Fibroblast of skin of left biceps (primary cell): ENCODE measurements at places on chromosomes 1 and 21.

DNA sequence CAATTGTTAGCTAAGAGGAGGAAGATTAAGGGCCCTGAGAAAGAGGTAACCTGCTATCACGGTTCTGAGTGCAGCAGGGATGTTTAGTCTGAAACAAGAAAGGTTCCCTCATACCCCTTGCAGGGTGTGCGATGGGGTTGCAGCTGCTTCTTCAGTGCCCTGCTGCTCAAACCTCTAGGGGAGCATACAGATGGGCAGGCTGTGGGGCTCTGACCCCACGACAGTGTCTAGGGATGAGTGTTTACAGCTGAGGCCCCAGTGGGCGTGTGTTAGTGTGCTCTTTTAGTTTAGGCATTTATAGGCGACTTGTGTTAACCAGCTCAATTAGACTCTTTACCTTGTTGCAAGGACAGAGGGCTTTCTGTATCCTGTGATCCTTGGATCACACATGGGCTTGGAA lies 41.3 kb upstream of the PLA2G5 start:
- DNase-seq: no peak

- DNase-seq: no peak
Observed at GRCh38 chr1:45619149-45619921, 4.5 kb downstream of the CCDC17 start.

DNA sequence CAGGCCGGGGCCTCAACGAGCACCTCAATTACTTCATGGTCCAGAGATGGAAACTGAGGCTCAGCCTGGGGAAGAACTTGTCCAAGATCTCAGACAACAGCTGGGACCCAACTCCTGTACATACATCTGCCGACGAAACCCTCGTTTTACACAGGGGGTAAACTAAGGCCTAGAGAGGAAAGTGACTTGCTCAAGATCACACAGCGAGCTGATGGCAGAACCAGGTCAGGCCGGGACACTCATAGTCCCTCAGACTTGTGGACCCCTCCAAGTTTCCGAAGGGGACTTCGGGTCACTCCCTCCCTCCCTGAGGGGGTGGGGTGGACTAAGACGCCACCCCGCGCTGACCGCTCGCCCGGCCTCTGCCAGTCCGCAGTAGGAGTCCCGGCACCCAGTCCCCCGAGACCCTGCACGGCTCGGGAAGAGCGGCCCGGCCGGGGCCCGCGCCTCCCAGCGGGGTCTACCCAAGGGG lies 430 bp downstream of the WASF2 start:
- DNase-seq: no peak

GRCh38 chr1:87644579-87645190 lies 316.0 kb downstream of the LMO4 start:
- peak; percentile 19 for DNase-seq

DNA sequence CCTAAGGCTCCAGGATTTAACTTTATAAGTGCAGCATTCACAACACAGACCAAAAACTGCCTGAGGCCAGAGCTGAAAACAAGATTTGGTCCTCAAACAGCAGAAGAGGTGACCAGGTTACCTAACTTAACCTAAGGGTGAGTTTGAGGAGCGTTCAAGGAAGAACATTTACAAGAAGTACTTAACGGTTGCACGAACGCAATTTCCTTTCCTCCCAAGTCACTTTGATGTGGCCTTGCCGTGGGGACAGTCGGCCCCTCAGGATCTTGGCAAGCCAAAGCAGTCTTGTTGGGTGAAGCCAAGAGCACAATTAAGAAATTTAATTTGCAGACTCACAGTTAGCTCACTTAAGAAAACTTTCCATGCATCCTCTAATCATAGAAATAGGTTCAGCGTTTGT lies 202.6 kb upstream of the COA6 start:
- DNase-seq: no peak

GRCh38 chr1:159960721-159961381 lies 6.8 kb upstream of the SLAMF9 start:
- peak; percentile 78 for DNase-seq

GRCh38 chr1:39852214-39852791 lies 31.0 kb downstream of the TRIT1 start:
- no peak for DNase-seq

DNA sequence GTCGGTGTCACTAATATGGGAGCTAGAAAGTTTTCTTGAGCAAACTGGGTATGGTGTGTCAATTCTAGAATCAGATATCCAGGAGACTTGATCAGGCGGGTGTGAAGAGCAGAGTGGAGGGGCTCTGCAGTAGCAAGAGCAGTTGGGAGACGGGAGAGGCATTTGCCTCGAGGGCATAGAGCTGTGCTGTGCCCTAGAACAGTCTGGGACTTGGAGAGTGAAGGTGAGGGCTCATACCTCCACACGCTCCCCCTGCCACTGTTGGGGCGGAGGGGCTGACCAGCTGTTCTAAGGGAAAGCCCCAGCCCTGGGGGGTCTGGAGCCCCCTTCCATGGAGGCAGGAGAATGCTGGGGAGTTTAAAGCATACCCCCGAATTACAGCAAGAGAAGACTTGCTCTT lies 33.8 kb downstream of the SIM2 start:
- DNase-seq: no peak

- DNase-seq: no peak
Observed at GRCh38 chr1:223339861-223340260, 24.1 kb downstream of the SUSD4 start.

DNA sequence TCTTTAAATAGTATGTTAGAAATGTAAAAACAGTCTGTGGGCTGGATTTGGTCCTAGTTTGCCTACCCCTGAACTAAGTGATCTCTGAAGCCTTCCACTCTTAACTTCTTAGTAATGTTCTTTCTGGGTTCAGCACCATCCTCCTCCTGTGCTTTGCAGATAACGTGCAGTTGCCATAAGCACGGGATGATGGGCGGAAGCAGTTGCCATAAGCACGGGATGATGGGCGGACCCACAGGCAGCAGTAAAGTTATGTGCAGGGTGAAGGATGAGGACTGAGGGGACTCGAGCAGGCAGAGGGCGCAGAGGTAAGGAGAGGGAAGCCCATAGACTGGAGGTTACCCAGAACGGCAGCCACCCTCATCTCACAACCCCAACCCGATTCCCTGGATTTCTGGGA lies 25.6 kb downstream of the GPA33 start:
- no peak for DNase-seq

DNA sequence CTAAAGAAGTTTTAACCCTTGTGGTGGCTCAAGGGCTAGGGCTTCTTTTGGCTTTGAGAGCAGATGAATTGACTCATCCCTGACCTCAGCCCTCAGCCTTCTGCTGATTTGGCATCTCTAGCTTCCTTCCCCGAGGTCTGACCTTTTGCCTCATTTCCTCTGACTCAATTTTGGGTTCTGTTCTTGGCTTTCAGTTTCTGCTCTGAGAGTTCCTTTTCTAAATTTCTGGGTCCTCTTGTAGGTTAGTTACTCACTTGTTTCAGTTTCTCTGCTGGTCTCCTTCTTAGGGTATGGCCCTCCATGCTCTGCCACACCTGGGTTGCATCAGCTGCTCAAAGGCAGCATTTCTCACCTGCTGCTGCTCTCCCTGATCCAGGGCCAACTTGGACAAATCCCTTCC lies 19.4 kb downstream of the PDE4B start:
- DNase-seq: peak; percentile 26

DNA sequence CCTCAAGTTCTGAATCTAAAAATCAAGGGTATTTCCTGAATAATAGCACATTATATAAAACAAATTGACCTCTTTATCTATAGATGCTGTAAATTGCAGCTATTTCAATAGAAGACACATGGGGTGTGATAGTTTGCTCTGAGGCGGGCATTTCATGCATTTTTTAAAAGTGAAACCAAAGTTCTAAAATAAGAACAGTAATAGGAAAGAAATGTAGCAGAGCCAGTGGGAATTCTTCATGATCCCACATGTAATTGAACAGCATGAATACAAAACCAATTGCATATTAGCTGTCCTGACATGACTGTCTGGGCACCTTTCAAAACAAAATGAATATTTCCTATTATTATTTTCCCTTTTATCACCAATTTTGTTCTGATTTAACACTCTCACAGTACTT lies 85.0 kb downstream of the RGS21 start:
- peak; percentile 42 for DNase-seq

GRCh38 chr1:6391951-6392808 lies 1.4 kb downstream of the ACOT7 start:
- DNase-seq: no peak

DNA sequence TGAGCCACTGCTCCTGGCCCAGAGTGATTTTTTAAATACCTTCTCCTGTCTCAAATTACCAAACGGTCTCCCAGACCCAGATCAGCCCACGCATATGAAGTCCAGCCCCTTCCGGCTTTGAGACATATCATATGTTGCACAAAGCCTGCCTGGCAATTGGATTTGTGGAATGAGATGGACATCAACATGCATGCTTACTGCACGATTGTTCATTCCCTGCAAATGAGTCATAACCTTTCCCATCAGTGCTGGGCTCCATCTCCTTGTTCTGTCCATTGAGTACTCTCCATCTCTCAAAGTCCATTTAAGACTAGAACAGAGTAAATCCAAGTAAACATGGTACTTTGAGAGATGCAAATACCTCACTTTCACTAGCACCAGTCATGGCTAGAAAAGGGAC lies 612.2 kb upstream of the USP24 start:
- DNase-seq: peak; percentile 93

- peak; percentile 70 for DNase-seq
Observed at GRCh38 chr1:184801503-184801902, 46.8 kb upstream of the EDEM3 start.

- no peak for DNase-seq
Observed at GRCh38 chr1:87754139-87754538, 425.5 kb downstream of the LMO4 start.

- peak; percentile 88 for DNase-seq
Observed at GRCh38 chr1:186498695-186499389, 37.9 kb upstream of the PDC start.

DNA sequence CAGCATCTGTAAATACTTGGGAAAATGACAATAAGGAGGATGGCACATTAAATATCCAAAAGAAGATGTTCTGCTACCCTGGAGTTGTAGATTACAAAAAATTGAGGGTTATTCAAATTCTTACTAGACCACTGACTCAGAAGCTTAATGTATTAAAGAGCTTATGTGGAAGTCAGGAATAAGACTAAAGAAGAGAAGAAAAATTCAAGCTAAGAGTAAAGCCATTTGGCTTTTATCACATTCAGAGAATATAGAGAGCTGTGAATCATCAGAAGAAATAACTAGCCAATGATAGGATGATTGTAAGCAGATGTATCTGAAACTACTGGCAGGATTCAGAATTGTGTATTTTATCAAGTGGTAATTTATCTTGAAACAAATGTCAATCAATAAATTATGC lies 237.0 kb downstream of the TBX15 start:
- peak; percentile 30 for DNase-seq

DNA sequence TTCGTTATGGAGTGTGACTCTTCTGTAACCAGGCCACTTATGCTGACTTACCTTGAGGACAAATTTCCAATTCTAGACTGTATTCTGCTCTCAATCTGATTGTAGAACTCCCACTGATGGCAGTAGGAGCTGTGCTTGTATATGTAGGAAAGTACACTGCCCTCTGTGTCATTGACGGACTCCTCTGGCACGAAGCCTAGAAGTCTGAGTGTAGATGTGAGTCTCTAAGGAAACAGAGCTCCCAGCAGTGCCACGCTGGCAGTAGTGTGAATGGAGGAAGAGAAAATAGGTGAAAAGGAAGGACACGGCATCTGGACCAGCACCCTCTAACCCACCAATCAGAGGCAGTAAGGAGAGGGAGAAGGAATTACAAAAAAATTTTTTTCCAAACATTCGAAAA lies 130.4 kb upstream of the ADGRL2 start:
- DNase-seq: peak; percentile 67

DNA sequence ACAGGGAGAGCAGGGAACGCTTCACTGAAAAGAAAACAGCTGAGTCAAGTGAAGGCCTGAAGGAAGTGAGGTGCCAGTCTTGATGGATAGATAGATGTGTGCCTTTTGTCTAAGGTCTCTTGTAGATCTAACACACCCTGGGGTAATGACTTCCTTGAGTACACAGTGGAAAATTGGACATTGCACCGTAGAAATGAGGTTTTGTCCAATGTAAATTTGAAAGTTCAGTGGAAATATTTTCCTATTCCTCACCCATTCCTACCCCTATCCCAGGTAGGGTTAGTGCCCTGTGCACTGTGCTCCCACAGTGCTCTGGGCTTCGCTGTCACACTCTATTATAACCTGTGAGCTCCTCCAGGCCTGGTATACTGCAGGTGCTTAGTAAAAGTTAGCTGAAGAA lies 24.3 kb downstream of the ZMYND12 start:
- DNase-seq: no peak

- DNase-seq: no peak
Observed at GRCh38 chr1:181061487-181061886, 27.0 kb upstream of the IER5 start.

DNA sequence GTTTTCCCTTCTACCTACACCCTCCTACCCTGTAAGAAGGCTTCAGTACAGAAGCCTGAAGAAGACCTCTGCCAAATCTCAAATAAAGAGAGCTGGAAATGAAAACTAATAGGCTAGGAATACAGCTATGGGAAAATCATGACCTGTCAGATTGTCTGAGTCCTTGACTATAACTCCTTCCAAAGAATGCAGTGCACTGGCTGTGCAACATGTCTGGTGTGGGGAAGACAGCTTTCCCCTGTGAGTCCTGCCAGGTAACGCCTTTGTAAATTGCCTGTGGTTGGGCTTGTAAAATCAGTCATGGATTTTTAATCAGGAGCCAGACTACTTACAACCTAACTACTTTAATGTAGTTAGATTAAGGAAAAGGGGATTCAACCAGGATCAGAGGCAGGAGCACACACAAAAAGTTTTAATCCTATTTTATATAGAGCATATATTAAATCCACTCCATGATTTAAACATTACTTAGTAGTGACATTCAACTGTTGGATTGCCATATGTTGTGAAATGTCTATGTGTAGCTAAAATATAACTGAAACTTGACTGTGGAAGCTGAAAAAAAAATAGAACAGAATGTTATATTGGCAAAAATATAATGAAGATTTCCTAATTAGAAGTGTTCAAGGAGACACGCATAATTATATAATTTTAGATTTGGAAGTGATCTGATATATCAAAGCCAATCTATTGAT lies 1667.8 kb downstream of the KCNT2 start:
- DNase-seq: no peak

DNA sequence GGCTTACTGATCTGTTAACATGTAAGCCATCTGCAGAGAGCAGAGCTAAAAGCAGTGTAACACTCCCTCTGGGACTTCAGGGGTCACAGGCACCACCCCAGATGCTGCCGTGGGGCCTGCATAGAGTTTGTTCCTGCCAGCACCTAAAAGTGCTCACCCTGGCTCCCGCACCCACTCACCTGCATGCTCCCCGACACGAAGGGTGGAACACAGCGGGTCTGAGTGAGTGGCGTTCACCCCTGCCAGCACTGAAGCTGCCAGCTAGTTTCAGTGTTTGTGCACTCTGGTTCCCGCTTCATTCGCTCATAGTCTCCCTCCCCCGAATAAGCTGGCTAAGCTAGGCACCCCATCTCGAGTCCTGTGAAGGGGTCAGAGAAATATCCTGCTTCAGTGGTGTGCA lies 1681.0 kb downstream of the NCAM2 start:
- DNase-seq: no peak

- DNase-seq: no peak
Observed at GRCh38 chr1:207970329-207971233, 59.7 kb upstream of the CD34 start.

DNA sequence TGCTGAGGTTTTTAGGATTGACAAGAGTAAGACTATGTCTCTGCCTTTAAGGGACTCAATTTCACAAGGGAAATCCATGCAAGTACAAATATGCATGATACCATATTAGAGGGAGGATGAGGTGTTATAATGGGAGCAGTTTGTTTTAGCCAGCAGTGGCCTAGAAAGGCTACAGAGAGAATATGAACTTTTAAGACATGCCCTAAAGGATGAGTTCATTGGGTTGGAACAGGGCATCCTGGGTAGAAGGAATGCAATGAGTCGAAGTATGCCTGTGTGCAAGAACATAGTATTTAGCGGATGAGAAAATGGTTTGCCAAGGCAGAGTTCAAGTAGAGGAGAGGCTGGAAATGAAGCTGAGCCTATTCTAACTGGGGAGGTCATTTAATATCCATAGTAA lies 32.6 kb upstream of the LEPR start:
- no peak for DNase-seq
